ENCODE measurements at places on chromosomes 1 and 21.

- DNase-seq, result no peak
Observed at GRCh38 chr1:75937034-75937433, 4.8 kb upstream of the ASB17 start.

DNA sequence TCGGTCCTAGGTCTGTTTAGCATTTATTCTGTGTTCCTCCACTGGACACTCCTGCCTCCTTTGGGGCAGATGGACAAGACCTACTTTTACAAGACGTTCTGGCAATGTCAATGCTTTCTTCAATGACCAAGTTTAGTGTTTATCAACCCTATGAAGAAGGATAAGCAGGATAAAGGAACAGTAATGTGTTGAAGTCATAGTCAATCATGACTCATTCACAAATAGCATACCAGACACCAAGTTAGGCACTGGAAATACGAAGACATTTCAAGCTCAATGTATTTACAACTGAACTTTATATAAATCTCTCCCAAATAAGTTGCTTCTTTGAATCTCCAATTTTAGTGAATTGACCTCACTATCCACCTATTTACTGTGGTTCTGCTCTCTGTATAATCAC lies 4.8 kb upstream of the SLC35D1 start:
- no peak for DNase-seq

DNA sequence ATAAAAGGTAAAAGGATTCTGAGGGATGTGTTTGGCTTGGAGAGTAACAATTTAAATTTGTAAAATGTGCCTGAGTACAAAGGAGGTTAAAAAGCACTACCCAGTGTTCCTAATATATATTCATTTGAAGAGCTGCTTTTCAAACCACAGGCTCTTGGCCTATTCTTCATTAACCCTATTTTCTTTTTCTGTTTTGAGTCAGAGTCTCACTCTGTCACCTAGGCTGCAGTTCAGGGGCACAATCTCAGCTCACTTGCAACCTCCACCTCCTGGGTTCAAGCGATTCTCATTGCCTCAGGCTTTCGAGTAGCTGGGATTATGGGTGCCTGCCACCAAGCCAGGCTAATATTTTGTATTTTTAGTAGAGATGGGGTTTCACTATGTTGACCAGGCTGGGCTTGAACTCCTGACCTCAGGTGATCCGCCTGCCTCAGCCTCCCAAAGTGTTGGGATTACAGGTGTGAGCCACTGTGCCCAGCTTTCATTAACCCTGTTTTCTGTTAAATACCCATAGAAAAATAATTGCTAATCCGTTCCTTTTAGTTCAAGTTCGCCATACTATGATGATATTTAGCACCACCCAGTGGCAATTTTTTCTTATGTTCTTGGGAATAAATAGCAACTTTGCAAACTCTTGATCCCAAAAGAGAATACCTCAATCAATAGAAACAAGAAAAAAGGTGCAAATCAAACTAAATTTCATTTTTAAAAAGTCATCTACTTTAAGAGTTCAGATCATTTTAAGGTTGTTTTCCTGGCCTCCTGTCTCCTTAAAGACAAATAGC lies 30.5 kb downstream of the ZBTB8OS start:
- peak; percentile 33 for DNase-seq

DNA sequence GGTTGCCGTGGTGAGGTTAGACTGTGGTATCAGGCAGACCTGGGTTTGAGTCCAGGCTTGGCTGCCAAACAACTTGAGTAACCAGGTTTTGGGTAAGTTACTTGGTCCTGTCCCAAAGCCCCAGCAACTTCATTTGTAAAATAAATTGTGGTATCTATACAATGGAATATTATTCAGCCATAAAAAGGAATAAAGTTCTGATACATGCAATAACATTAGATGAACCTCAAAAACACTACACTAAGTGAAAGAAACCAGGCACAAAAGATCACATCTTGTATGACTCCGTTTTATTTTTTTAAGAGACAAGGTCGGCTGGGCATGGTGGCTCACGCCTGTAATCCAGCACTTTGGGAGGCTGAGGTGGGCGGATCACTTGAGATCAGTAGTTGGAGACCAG lies 16.4 kb upstream of the MIXL1 start:
- DNase-seq, result no peak

GRCh38 chr1:154306151-154306550 lies 14.7 kb upstream of the AQP10 start:
- DNase-seq, result no peak

DNA sequence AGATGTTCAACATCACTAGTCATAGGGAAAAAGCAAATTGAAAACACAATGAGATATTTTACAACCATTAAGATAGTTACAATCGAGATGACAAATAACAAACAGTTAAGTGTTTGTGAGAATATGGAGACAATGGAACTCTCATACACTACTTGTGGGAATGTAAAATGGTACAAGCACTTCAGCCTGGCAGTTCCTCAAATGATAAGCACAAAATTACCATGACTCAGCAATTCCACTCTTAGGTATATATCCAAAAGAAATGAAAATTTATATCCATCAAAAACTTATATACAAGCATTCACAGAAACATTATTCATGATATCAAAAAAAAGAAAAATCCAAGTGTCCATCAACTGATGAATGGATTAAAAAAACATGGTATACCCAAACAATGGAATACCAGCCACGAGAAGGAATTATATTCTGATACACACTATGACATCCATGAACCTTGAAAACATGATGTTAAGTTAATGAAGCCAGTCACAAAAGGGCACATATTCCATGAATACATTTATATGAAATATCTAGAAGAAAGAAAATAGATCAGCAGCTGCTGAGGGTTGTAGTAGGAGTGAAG lies 76.4 kb downstream of the EVI5 start:
- peak; percentile 35 for DNase-seq

DNA sequence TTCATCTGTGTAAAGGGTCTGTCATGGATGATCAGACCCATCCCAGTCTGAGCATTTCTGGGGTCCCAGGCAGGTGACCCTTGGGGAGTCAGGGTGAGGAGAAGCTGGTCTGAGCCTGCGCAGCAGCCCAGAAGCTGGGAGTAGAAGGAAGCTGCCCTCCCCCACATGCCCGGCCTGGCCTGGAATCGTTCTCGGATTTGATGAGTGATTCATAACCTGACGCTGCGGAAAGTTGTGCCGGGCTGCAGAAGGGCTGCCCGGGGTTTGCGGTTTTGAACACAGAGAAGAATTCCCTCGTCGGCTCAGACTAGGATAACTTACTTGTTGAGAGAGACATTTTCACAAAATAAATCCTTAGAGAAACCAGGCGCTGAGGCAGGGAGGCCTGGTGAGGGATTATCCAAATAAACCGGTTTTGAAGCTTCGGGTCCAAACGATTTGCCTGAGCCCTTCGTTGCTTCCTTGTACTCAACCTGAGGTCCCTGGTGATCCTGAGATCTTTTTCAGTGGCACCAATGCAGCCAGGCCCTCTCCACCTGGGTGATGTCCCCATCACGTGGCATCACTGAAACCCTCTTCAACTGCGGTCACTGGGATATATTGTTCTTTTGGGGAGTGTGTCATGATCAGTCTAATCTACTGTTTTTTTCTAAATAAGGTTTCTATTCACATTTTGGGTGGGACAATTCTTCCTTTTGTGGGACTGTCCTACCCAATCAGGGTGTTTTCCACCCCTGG lies 29.2 kb downstream of the EPHB2 start:
- DNase-seq, result peak; percentile 66

- peak; percentile 29 for DNase-seq
Observed at GRCh38 chr1:23019863-23020625, 776 bp downstream of the KDM1A start.

DNA sequence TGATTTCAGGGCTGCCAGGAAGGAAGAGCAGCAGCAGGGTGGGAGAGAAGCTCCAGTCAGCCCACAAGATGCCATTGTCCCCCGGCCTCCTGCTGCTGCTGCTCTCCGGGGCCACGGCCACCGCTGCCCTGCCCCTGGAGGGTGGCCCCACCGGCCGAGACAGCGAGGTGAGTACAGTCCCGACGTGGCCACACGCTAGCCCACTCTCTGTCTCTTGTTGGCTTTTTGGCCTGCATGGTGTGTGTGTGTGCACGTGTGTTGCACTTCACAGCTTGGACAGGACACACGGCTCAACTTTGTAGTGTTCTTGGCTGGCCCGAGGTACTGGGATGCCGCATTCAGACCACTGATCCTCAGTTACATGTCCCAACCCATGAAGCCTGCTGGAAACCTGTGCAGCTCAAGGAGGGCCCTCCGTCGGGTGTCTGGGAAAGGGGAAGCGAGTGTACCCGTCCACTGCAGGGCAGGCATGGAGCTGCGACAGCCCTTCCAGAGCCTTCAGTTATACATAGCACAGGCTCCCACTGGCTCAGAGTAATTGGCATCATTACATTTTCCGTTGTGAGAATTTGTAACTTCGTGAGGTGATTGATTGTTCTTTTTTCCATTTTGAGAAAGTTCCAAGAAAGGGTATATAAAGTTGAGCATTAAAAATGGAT lies 454 bp downstream of the CORT start:
- DNase-seq, result no peak

- DNase-seq, result no peak
Observed at GRCh38 chr1:22285549-22286396, 142.9 kb upstream of the WNT4 start.

GRCh38 chr1:113811156-113811887 lies 954 bp downstream of the RSBN1 start:
- peak; percentile 36 for DNase-seq

Measured in suppressor macrophage (primary cell).